ENCODE measurements at places on chromosomes 3 and 15.

- no peak for DNase-seq
Observed at GRCh38 chr15:57565311-57565710, 26.4 kb upstream of the MYZAP start.

- DNase-seq: no peak
Observed at GRCh38 chr3:151675858-151676615, 57.7 kb upstream of the AADACL2 start.

DNA sequence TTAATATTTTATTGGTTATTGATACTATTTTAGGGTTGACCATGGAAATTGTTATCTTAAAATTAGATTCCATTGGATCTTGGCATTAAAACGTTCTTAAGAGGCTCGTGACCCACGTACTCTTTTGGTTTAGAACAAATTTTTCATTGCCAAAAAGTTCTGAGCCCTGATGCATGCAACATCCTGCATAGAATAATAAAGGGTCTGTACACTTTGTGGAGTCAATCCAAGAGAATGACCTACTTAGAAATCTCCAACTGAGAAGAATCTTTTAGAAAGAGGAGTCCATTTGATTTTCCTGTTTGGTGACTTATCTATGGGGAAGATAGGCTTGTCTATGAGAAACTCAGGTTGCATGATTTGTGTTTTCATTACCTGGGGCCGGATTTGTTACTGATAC is 404.2 kb upstream of the RGMA start:
- no peak for DNase-seq

DNA sequence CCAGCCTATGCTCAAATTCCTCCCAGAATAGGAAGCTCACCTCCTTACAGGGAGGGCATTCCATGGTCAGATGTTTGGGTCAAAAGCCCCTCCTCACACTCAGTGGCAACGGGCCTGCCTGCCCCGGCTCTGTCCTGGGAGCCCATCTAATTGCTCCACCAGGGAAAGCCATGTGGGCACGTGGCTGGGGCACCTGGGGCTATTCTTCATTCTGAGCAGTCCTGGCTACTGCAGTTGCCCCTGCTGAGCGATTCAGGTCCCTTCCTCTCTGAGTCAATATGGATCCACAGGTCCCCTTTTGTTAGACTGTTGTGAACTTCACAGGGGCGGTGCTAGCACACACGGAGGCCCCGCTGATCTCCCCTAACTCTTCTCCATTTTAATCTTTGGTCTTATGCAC is 39.4 kb downstream of the TPRA1 start:
- DNase-seq: no peak

- DNase-seq: no peak
Observed at GRCh38 chr3:188465311-188465710, 311.4 kb downstream of the LPP start.

DNA sequence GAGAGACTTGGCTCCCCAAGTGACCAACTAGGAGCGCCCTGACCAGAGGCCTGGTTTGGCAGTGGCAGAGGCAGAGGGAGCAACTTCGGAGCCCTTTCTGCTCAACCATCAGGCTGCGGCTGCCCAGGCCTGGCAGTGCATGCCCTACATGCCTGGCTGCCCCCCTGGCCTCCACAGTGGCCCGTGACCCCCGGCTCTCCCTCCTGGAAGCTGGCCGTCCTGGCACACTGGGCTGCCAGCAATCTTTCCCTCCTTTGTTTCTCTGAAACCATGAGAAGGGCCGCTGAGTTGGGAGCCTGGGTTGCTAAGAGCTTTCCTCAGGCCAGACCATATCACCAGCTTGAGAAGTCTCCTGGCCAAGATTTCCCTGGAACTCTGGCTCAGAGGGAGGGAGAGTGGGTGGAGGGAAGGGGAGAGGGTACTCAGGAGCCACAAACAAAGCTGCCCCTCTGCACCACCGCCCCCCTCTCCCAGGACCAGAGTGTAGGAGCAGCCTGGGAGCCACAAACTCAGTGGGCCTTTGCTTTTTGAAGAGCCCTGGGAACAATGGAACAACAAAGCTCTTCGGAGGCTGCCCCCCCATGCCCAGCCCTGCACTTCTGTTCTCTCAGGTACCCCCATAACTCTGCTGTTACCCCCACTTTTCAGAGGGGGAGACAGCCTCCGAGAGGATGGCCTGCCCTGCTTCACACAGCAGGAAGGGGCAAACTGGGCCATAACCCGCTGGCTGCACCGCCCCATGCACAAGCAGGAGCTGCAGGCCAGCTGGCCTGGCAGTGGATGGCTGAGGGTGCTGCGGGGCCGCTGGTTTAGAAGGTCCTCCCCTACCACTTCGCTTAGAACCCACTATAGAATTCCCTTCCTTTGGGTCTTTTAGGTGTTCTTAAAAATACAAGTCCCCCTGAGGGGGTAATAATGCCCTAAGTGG is 11.3 kb downstream of the CORO2B start:
- no peak for DNase-seq

DNA sequence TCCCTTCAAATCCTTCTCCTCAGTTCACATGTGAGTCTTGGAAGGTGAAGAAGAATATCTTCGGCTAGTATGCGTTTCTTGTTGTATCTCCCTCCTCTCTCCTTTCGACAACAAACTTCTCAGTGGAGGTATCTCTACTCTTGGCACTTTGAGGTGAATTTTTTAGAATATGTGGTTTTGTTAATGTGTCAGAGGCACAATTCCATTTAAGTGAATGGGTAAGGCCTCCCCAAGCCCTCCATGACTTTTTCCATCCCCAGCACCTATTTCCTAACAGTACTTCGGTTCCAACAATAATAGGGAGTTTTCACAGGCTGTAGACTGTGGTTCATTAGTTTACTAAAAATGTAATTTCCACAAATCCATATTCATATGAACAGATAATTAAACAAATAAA is 74.2 kb downstream of the TM4SF4 start:
- DNase-seq: no peak

GRCh38 chr15:78810362-78811123 is 721 bp downstream of the ADAMTS7 start:
- peak; percentile 51 for DNase-seq

DNA sequence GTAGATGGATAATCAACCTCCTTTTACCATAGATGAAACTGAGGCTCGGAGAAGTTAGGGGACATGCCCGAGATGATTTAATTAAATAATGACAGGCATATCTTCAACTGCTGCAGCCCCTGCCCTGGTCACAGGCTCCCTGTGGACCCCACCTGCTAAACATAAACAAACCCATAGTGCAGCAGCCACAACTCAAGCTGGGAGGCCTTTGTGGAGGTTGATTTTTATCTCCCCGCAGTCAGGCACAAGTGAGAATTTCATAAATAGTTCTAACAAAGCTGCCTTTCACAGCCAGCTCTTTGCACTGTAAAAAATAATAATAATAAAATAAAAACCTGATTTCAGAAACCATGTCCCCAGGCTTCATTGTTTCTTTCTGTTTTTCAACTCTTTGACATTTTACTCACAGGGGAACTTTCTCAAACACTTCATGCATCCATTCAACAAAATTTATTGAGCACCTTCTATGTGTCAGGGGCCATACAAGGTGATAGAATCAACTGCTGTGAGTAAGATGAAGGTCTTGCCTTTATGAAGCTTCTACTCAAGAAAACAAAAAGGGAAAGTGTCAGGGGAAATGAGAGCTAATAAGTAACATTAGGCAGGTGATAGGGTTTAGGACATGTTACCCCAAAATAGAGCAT is 393.6 kb upstream of the PROK2 start:
- DNase-seq: no peak

- DNase-seq: no peak
Observed at GRCh38 chr15:70854666-70854976, 664 bp upstream of the LARP6 start.

DNA sequence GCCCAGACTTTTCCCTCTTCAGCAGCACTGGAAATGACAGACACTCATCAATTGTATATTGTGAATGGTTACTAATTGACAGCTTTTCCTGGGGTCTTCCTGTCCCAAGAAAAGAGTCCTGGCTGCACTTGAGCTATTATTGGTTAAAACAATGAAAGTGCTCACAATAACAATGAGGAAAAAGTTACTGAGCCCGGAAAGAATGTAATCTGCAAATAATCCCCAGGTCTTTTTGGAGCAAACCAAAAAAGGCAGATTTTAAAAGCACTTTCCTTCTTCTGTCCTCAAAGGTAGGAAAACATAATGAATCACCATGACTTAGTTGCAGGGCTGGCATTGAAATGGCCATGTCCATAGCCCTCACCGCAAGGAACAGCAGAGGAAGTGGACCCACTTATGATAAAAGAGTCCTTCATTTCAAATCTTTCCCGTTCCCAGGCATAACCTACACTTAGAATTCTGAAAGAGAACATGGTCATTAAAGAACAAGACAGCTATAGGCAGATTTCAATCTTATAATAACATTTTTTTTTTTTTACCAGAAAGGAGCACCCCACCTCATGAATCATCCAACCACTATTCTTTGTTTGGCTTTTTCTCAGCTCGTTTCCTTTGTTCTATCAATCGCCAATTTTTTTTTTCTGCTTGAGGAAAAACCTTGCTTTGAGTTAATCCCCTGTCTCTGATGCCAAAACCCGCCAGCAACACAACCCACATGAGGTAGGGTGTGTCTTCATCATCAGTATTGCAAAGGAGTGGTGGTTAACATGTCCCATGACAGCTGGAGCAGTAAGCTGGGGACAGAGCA is 35.5 kb upstream of the ATP1B3 start:
- no peak for DNase-seq

DNA sequence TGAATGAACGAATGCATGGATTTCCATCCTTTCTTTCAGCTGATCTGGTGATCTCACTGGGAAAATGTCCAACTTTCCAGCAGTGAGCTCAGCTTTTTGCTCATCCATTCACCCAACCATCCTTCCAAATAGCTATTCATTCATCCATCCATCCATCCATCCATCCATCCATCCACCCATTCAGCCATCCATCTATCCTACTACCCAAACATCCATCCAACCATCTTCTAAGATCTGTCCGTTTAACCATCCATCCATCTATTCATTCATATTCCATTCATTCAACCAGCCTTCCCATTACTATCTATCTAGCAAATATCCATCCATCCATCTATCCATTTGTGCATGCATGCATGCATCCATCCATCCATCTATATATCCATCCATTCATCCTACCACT is 39.4 kb downstream of the WNT7A start:
- no peak for DNase-seq

GRCh38 chr3:46673151-46674030 is 20.1 kb downstream of the ALS2CL start:
- no peak for DNase-seq

- no peak for DNase-seq
Observed at GRCh38 chr3:156142702-156143101, 22.3 kb downstream of the KCNAB1 start.

DNA sequence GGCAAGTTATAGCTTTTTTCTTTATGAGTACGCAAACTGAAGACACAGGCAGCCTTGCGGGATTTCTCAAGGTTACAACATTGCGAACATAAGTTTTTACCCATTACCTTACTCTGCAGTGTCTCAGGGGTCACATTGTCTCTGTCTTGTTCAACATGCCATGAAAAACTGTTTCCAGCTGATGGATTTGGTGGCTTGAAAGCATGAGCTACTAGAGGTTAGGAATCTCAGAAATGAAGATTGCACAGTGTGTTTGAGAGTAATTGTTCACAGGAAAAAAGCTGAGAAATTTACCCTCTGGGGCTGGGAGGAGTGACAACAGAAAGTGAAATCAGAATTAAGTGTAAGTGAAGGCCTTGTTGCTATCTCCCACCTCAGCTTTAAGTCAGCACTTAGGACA is 568.6 kb downstream of the TAFA4 start:
- no peak for DNase-seq

DNA sequence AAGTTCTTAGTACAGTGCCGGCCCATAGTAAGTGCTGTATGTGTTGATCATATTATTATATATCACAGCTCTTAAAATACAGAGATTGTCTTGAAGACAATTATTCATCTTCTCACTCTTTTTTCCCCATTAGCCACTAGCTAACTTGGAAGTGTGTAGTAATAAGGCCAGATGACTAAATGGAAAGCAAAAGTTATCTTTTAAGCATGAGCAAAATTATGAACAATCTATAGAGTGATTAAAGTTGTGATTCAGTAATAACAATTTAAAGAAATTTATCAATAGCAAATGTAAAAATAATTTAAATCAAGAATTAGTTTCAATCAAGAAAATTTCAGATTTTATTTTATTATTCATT is 630.9 kb upstream of the TBL1XR1 start:
- no peak for DNase-seq

GRCh38 chr3:98705694-98706093 is 57.4 kb upstream of the ST3GAL6 start:
- DNase-seq: no peak

DNA sequence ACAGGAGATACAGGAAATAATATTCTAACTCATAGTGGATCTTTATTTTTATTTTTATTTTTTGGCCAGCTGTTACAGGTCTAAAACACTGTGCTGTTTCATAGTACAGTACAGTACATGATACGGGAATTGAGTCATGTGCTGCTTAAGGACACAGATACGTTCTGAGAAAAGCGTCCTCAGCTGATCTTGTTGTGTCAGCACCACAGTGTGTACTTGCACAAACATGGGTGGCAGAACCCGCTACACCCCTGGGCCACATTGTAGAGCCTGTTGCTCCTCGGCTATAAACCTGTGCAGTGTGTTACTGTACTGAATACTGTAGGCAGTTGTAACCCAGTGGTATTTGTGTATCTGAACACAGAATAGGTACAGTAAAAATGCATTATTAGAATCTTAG is 183.4 kb downstream of the OR4M2 start:
- no peak for DNase-seq

GRCh38 chr3:31953636-31954035 is 27.4 kb downstream of the OSBPL10 start:
- DNase-seq: no peak

- no peak for DNase-seq
Observed at GRCh38 chr3:114527036-114527644, 233.3 kb downstream of the TIGIT start.

DNA sequence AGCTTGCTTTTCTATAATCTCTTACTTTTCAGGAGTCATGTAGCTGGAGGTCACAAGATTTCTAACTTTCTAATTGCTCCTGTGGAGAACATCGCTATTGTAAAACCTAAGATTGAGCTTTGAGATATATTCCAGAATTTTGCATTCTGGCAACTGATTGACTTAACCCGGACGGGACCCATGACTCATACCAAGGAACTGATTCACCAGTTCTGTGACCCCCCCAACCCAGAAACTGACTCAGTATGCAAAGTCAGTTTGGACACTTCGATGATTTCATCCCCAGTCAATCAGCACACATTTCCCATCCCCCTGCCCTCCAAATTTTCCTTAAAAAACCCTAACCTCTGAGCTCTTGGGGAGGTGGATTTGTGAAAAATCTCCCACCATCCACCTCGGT is 396.5 kb upstream of the GBE1 start:
- no peak for DNase-seq

- DNase-seq: no peak
Observed at GRCh38 chr3:68560728-68561127, 371.6 kb downstream of the TAFA4 start.

- no peak for DNase-seq
Observed at GRCh38 chr3:165181556-165181955, 14.6 kb downstream of the SLITRK3 start.

DNA sequence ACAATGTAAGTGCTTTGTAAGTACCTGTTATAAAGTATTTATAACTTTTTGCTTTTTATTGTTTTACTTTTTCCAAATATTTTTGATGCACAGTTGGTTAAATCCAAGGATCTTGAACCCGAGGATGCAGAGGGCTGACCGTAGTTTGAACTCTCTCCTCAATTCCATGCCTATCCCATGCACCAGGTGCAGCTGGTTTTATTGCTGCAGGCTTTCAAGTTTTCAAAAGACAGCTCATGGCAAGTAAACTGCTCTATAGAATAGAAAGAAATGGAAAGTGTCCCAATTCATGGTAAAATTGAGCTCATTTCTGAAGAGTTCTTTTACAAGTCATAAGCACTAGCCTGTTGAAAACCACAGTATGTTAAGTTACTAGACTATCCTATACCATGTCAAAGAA is 131.9 kb downstream of the TBC1D2B start:
- no peak for DNase-seq

- no peak for DNase-seq
Observed at GRCh38 chr15:100495861-100496260, 32.9 kb downstream of the CERS3 start.

Data from neural crest cell (in vitro differentiated cells).